ENCODE measurements at places on chromosomes 4 and X.

GRCh38 chr4:185502386-185502785 lies 30.9 kb upstream of the CCDC110 start:
- no peak for DNase-seq

DNA sequence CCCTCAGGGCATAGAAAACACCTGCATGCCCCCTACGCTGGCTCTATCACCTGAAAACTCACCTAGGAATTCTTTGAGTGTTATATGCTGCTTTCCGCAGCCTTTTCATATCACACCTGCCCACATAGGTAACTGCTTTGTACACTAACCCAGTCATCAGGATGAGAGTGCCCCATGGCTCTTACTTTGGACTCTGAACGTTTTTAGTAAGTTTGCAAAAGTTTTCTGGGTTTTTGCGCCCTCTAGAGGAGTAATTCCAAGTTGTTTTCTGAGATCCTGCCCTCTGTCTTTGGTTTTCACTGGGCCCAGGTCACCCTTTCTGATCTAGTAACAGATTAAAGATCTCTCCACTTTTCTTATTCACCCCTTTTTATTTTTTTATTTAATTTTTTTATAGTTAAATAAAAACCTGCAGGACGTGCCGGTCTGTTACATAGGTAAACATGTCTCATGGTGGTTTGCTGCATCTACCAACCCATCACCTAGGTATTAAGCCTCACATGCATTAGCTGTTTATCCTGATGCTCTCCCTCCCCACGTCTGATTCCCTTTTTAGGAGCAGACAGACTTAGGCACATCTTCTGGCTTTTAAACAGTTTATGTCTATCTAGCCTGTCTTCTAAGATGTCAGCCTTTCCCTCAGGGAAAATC lies 139.2 kb downstream of the NWD2 start:
- no peak for DNase-seq

- DNase-seq = no peak
Observed at GRCh38 chr4:13570916-13571315, 26.6 kb upstream of the NKX3-2 start.

- DNase-seq = no peak
Observed at GRCh38 chrX:129077424-129078170, 445.7 kb downstream of the SMARCA1 start.
